Karpas-422 (cell line): ENCODE measurements at places on chromosomes 13 and 19. TPM values are rescaled to one million over a fixed set of nuclear protein-coding genes. Genes with fewer than 3 reads are reported as not detected.

Gene CEACAM8
- total RNA-seq = not detected in 2 replicates

- no peak for DNase-seq
Measured at GRCh38 chr19:45087531-45087930, 5.4 kb upstream of the PPP1R37 start.

- DNase-seq = peak; percentile 60
Measured at GRCh38 chr19:34428549-34429285, 536 bp downstream of the UBA2 start.

Gene SYT5
- not detected in 2 replicates for total RNA-seq

- DNase-seq = no peak
Measured at GRCh38 chr19:30711296-30711695, 339.1 kb downstream of the ZNF536 start.

Gene CD70
- 10.4 and 12.6 TPM in 2 replicates for total RNA-seq

- no peak for DNase-seq
Measured at GRCh38 chr13:51770681-51771417, 33.1 kb downstream of the DHRS12 start.

Gene TIMM50
- 61.2 and 101 TPM in 2 replicates for total RNA-seq

Gene ZNF324B
- total RNA-seq = 21.2 and 22.5 TPM in 2 replicates

Gene CEACAM7
- total RNA-seq = not detected in 2 replicates

DNA sequence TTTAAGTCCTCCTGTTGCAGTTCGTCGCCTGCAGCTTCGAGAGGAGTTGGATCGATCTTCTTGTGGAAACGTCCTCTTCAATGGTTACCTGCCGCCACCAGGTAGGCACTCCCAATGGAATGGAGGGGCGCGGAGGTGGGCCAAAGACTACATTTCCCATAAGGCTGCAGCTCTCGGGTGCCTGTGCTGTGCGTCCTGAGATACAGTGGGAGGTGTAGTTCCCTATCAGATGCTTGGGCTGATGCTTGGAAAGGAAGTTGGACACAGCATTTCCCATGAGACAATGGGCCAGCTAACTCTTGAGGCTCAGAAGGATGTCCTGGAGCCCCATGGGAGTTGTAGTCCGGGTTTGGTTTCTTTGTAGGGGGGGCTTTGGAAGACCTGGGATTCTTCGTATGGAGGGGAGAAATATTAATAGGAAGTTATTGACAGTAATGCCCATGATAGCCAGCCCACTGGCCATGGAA lies 1.8 kb downstream of the SHKBP1 start:
- DNase-seq = no peak

Gene SHISA2
- not detected in 2 replicates for total RNA-seq

Gene APOC4
- not detected in 2 replicates for total RNA-seq

DNA sequence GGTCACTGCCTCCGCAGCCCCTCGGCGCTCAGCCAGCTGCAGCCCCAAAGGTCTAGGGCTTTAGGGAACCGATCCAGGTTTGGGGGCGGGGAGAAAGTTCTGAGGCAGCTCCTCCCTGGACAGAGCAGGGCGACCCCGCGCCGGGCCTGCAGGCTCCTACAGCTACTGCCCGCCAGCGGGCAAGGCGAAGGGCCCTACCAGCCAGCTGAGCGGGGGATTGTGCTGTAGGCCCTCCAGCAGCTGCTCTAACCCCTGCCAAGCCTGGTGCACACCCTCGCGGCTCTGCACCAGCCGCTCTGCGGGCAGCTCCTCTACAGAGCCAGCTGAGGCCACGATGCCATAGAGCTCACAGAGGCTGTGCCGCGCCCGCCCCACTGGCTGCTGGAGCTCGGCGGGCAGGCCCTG lies 14.0 kb downstream of the PLIN4 start:
- no peak for DNase-seq
